ENCODE measurements at places on chromosomes 1 and 21.

GRCh38 chr1:5002676-5003075 is 348.3 kb downstream of the AJAP1 start:
- H3K27ac ChIP-seq = no peak overlapping the region
- DNase-seq = no peak
- H3K36me3 ChIP-seq = no peaks in the 10 kb centered on the region
- no peaks in the 10 kb centered on the region for H3K27me3 ChIP-seq

DNA sequence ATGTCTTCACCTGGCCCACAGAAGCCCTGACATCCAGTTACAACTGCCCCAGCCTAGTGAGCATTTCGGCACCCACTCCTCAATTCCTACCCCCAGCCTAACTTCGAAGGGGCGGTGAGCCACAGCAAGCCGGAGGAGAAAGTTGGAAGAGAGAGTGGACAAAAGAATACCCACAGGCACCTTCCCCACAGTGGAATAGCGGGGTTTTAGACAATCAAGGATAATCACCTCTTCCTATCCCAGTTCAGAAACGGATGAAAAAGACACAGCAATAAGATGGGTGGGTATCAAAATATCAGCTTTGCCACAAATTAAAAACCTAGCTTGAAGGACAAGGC is 1.3 kb upstream of the LSS start:
- H3K27me3 ChIP-seq = no peaks in the 10 kb centered on the region
- H3K4me1 ChIP-seq = peaks cover 39% of the 10 kb centered on the region
- H3K27ac ChIP-seq = no peak overlapping the region
- DNase-seq = no peak
- H3K4me3 ChIP-seq = no peak overlapping the region

GRCh38 chr1:108747171-108747850 is 837 bp downstream of the STXBP3 start:
- peak overlapping the region; percentile 88 for H3K4me3 ChIP-seq
- H3K27ac ChIP-seq = peak overlapping the region; percentile 93
- peaks cover 3% of the 10 kb centered on the region for H3K4me1 ChIP-seq
- DNase-seq = peak; percentile 78

- peak overlapping the region; percentile 94 for H3K4me3 ChIP-seq
- H3K27ac ChIP-seq = peak overlapping the region; percentile 48
- no peak for DNase-seq
- H3K36me3 ChIP-seq = no peaks in the 10 kb centered on the region
These were observed 808 bp downstream of the MAP3K21 start for GRCh38 chr1:233328142-233328921.

- no peaks in the 10 kb centered on the region for H3K4me1 ChIP-seq
- no peak for DNase-seq
- H3K27ac ChIP-seq = no peak overlapping the region
These were observed 17.9 kb upstream of the CASZ1 start for GRCh38 chr1:10814312-10814711.

- no peaks in the 10 kb centered on the region for H3K36me3 ChIP-seq
- no peaks in the 10 kb centered on the region for H3K4me1 ChIP-seq
- DNase-seq = no peak
- no peak overlapping the region for H3K4me3 ChIP-seq
These were observed 51.1 kb downstream of the HSF2BP start for GRCh38 chr21:43608225-43608624.

- DNase-seq = no peak
- no peaks in the 10 kb centered on the region for H3K4me1 ChIP-seq
- no peak overlapping the region for H3K27ac ChIP-seq
- H3K27me3 ChIP-seq = no peaks in the 10 kb centered on the region
- H3K4me3 ChIP-seq = no peak overlapping the region
These were observed 38.7 kb upstream of the BECN2 start for GRCh38 chr1:241918879-241919278.

DNA sequence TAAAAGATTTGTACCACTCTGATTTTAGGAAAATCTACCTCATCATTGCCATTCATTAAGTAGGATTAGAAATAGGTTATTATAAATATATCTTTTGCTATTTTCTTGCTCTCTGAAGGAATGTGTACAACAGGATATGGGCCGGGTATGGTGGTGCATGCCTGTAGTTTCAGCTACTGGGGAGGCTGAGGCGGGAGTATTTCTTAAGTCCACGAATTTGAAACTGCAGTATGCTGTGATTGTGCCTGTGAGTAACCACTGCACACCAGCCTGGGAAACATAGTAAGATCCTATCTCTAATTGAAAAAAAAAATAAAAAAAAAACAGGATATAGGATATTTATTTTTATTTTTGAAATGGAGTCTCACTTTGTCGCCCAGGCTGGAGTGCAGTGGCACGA is 50.0 kb downstream of the CLIC4 start:
- peaks cover 14% of the 10 kb centered on the region for H3K4me1 ChIP-seq
- no peak overlapping the region for H3K4me3 ChIP-seq
- DNase-seq = no peak
- H3K36me3 ChIP-seq = no peaks in the 10 kb centered on the region
- no peaks in the 10 kb centered on the region for H3K27me3 ChIP-seq

- H3K27me3 ChIP-seq = no peaks in the 10 kb centered on the region
- H3K27ac ChIP-seq = no peak overlapping the region
- H3K4me3 ChIP-seq = no peak overlapping the region
- H3K36me3 ChIP-seq = no peaks in the 10 kb centered on the region
- peak; percentile 80 for DNase-seq
- peaks cover 2% of the 10 kb centered on the region for H3K4me1 ChIP-seq
These were observed 2.7 kb upstream of the SDC3 start for GRCh38 chr1:30911059-30911954.

GRCh38 chr1:36432616-36433015 is 17.6 kb downstream of the OSCP1 start:
- H3K4me3 ChIP-seq = no peak overlapping the region
- DNase-seq = no peak
- H3K4me1 ChIP-seq = no peaks in the 10 kb centered on the region
- no peaks in the 10 kb centered on the region for H3K27me3 ChIP-seq
- H3K27ac ChIP-seq = no peak overlapping the region

- H3K36me3 ChIP-seq = peaks cover 1% of the 10 kb centered on the region
- no peak overlapping the region for H3K4me3 ChIP-seq
- DNase-seq = no peak
These were observed 9.1 kb upstream of the AADACL4 start for GRCh38 chr1:12634696-12635202.

DNA sequence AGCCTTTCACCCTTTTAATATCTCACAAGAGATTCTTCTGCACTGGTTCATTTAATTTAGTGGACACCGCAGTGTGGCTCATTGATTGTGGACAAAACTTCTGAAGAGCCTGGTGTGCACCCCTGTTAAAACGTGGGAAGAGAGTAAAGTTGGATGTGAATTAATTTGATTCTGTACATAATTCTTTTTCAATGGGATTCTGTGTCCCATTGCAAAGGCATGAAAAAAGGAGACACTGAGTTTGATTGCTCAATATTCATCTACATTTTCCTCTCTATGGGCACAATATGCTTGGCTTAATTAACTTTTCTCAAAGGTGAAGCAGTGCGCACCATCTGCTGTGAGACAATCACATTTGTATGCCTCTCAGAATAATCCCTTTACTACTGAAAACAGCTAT is 95.1 kb downstream of the BARHL2 start:
- H3K27ac ChIP-seq = no peak overlapping the region
- no peaks in the 10 kb centered on the region for H3K27me3 ChIP-seq
- H3K4me3 ChIP-seq = no peak overlapping the region
- DNase-seq = no peak
- H3K36me3 ChIP-seq = no peaks in the 10 kb centered on the region

DNA sequence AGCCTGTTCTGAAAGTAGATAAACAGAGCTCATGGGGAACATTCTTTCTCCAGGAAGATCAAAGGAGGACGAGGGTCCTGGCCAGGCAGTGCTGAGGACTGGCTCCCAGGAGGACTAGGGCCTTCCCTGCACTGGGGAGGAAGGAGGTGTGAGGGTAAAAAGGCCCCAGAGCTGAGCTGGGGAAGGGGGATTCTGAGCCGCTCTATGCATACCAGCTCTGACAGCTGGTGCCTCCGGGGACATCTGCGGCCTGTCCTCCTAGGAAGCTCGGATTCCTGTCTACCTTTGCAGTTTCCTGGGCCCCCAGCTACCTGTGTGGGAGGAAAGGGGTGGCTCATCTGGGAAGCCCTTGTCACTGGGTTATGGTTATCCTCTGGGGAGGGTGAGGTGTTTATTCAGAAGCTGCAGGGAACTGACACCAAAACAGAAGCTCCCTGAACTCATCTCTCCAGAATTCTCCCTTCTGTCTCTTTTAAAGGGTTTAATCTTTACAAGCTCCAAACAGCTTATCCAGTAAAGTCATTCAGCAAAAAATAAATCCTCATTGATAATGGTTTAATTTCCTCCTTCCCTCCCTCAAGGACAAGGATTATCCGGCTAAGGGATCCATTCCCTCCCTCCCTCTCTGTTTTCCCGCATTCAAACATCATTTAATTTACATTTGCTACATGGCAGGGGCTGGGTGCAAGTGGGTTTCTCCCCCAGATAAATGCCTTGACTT is 31.0 kb downstream of the NENF start:
- no peak overlapping the region for H3K27ac ChIP-seq
- no peak for DNase-seq
- H3K36me3 ChIP-seq = no peaks in the 10 kb centered on the region
- H3K27me3 ChIP-seq = no peaks in the 10 kb centered on the region

- DNase-seq = no peak
- H3K36me3 ChIP-seq = no peaks in the 10 kb centered on the region
- H3K4me1 ChIP-seq = no peaks in the 10 kb centered on the region
- no peak overlapping the region for H3K27ac ChIP-seq
These were observed 165.4 kb upstream of the DPT start for GRCh38 chr1:168894397-168894903.

GRCh38 chr1:23600283-23600682 is 41.0 kb upstream of the ID3 start:
- no peak overlapping the region for H3K4me3 ChIP-seq
- H3K27ac ChIP-seq = no peak overlapping the region
- no peak for DNase-seq
- H3K4me1 ChIP-seq = no peaks in the 10 kb centered on the region

DNA sequence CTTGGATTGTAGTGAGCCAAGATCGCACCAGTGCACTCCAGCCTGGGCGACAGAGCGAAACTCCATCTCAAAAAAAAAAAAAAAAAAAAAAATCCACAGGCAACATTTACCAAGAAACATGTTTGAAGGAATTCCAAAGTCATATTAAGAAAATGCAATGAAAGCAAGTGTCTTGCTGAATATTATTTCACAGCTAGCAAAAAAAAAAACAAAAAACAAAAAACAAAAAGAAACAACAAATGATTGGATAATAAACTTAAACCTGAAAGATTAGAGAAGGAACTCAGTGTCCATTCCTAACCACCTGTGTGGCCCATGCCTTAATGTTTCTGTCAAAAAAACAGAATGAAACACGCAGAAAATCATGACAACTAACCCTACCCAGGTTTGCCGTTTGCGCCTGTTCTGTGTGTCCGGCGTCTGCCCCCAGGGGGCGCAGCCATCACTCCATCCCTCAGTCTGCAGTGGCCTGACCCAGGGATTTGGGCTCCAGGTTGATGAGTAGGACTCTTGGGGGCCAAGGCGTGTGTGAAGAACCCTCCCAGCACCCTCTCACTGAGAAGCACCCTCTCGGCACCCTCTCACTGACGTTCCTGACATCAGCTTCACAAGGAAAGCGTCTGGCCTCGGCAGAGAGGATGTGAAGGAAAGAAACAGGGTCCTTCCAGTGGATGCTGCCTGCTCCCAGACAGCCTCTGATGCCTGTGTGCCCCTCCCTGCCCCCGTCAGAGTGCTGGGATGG is 19.2 kb upstream of the PTTG1IP start:
- no peaks in the 10 kb centered on the region for H3K27me3 ChIP-seq
- H3K4me3 ChIP-seq = no peak overlapping the region
- peaks cover 40% of the 10 kb centered on the region for H3K4me1 ChIP-seq
- DNase-seq = peak; percentile 78

GRCh38 chr1:200438911-200439310 is 29.1 kb upstream of the ZNF281 start:
- DNase-seq = no peak
- peaks cover 17% of the 10 kb centered on the region for H3K4me1 ChIP-seq
- no peak overlapping the region for H3K4me3 ChIP-seq
- H3K27ac ChIP-seq = no peak overlapping the region

GRCh38 chr1:108034396-108034795 is 69.4 kb upstream of the VAV3 start:
- DNase-seq = no peak
- no peak overlapping the region for H3K27ac ChIP-seq

GRCh38 chr1:5220821-5221220 is 566.4 kb downstream of the AJAP1 start:
- H3K27ac ChIP-seq = no peak overlapping the region
- no peaks in the 10 kb centered on the region for H3K27me3 ChIP-seq
- no peak overlapping the region for H3K4me3 ChIP-seq
- H3K36me3 ChIP-seq = no peaks in the 10 kb centered on the region

- DNase-seq = no peak
- peaks cover under 1% of the 10 kb centered on the region for H3K36me3 ChIP-seq
- H3K4me3 ChIP-seq = no peak overlapping the region
These were observed 185.0 kb downstream of the TGFBR3 start for GRCh38 chr1:91700771-91701471.

GRCh38 chr1:82160903-82161302 is 360.2 kb downstream of the ADGRL2 start:
- H3K4me1 ChIP-seq = peaks cover 2% of the 10 kb centered on the region
- H3K36me3 ChIP-seq = no peaks in the 10 kb centered on the region
- no peaks in the 10 kb centered on the region for H3K27me3 ChIP-seq
- H3K4me3 ChIP-seq = no peak overlapping the region
- no peak for DNase-seq
- no peak overlapping the region for H3K27ac ChIP-seq

DNA sequence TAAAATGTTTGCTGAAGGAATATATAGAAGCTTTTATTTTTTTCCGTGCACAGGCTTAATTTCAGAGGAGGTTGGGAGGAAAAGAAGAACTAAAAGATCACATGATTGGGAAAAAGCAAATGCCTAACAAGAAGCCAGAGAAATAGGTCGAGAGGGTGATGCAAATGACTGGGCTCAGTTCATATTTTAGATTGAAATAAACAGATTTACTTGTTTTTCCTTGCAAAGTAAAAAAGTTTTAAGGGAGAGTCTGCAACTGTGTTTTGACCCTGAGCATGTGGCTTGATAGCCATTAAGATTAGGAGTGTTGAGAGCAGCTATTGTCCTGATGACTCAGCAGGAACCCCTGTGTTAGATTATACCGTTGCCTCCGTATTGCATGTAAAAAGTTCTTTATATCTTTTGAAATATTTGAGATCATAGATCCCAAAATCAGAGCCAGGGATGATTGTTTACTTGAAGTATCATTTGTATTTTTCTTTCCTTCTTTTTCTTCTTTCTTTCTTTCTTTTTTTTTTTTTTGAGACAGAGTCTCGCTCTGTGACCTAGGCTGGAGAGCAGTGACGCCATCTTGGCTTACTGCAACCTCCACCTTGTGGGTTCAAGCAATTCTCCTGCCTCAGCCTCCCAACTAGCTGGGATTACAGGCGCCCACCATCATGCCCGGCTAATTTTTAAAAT is 20.2 kb downstream of the CLIC4 start:
- no peak overlapping the region for H3K4me3 ChIP-seq
- DNase-seq = no peak
- no peaks in the 10 kb centered on the region for H3K36me3 ChIP-seq

DNA sequence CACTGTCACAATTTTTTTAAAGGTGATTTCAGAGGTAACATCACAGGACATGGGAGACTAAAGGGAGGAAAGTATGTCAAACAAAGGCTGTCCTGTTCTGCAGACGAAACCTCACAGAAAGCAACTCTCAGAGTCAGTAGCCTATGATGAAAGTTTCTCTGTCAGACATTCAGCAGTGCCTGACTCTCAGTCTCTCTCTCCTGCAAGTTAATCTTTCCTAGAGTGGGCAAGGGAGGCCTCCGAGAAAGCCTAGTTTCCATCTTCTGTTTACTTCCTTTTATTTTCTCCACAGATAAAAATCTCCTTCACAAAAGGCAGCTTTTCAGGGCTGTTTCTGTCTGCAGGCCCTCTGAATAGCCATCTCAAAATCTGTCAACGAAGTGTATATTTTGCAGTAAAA is 24.9 kb upstream of the FMO2 start:
- peaks cover 21% of the 10 kb centered on the region for H3K4me1 ChIP-seq
- no peak overlapping the region for H3K4me3 ChIP-seq
- H3K36me3 ChIP-seq = no peaks in the 10 kb centered on the region

All from liver (tissue), 10 donors.